ENCODE measurements at places on chromosomes 11 and 22.

DNA sequence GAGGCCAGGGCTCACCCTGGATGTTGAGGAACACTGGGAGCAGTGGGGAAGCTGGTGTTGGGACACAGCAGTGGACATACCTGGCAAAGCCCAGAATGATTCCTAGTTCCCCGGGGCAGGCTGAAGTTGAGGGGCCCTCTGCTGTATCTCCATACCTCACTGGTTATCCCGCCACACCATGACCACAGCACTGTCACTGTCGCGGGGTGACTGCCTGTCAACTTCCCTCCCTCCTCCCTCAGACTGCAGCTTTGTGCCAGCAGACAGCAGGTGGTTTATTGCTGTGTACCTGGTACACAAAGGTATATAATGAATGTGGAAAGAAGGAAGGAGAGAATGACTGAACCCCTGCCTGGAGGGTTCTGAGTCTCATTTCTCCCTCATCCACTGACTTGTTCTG is 318.7 kb downstream of the TMEM135 start:
- no peak for DNase-seq

DNA sequence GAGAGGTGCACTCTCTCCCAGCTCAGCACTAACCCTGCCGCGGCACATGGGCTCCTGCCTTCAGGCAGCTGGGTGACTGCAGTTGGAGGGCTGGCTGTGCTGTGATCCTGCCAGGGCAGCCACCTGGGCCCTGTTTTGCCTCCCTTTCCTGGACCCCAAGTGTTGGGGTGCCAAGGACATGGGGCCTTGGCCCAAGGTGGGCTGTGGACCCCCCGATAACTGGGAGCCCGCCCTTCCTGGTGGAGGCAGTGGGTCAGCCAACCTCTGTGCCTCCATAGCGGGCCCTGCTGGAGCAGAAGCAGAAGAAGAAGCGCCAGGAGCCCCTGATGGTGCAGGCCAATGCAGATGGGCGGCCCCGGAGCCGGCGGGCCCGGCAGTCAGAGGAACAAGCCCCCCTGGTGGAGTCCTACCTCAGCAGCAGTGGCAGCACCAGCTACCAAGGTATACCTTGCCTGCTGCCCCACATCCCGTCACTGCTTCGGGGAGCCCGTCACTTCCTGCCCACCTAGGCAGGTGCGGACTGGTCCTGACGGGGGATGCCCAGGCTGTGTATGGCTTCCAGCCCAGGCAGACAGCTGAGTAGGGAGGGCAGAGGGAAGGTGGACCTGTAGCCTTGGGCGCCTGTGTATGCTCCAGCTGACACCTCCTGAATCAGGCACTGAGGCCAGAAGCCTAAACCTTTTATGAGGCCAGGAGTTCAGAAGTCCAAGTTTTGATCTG is 8.9 kb downstream of the TUB start:
- no peak for DNase-seq

DNA sequence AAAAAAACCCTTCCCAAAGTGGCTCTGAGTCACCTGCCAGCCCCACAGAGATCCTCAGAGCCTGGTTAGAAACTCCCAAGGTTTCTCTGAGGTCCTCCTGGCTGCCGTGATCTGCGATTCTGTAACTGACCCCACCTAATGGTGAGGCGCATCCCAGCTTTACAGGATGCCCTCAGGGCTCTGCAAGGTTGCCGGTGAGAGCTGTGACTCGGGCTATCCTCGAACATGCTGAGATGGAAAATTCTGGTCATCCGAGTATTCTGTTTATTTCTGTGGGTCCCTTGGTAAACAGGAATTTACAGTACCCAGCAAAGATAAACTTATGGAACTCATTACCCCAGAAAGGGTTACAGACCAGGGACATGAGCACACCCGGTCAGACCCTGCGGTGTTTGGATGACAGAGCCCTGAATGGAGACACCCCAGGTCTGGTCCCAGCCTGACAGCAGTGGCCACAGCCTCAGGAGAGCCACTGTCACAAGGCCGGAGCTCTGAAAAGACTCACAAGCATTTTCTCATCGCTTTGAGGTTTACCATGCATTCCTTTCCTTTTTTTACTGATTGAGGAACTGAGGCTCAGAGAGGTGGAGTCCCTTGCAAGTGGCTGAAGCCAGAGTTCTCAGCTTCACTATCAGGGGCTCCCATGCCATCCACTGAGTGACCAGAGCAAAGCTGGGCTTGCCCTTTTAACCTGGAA is 22.2 kb downstream of the LIF start:
- DNase-seq, result no peak

GRCh38 chr11:47152953-47153950 is 23.4 kb downstream of the ARFGAP2 start:
- peak; percentile 60 for DNase-seq

DNA sequence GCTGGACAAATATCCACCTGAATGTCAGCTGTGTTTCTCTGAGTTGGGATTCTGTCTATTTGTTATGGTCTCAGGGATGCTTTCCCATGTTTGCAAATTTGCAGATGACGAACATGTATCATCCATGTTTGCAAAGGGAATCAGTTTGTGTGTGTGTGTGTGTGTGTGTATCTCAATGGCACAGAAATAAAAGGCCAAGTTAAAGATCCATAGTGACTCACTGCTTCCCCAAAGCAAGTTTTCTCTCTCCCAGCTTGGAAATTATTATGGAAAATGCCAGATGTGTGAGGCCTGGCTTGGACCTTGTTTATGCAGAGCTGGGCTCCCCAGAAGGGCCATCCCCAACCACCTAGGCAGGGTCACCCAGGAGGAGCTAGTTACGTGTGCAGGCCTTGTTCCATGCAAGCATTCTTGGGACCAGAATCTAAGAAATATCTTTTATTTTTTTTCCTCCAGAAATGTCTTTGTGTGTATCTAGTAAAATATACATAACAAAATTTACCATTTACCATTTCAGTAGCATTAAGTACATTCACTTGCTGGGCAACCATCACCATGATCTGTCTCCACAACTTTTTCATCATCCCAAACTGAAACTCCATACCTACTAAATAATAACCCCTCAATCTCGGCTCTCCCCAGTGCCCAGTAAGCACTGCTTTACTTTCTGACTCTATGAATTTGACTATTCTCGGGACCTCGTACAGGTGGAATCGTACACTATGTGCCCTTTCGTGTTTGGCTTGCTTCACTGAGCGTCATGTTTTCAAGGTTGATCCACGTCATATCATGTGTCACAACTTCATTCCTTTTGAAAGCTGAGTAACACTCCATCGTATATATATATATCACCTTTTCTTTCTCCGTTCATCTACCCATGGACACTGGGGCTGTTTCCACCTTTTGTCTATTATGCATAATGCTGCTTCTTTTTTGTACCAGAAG is 56.6 kb upstream of the WNT7B start:
- DNase-seq, result no peak

- DNase-seq, result peak; percentile 65
These were observed 22.4 kb upstream of the MYH9 start for GRCh38 chr22:36409911-36410756.

- no peak for DNase-seq
These were observed 139.3 kb downstream of the FBXO7 start for GRCh38 chr22:32613773-32614392.

DNA sequence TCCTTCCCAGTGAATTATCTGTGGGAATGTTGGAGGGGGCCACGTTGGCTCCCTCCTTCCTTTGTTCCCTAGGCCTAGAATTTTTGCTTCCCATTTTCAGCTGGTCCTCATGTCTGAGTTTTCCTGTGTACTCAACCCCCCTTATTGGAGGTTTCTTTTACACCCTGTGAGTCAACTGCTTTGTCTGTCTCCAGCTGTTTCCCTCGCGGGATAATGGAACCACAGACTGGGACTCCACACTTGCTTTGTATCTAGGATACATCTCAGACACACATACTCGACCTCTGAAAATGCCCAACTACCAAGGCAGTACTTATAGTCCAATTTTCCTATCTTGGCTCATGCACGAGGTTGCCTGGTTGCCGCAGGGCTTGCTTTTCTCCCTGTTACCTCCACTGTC is 352.7 kb upstream of the MPPED2 start:
- DNase-seq, result no peak

- no peak for DNase-seq
These were observed 91.1 kb upstream of the SORL1-AS1 start for GRCh38 chr11:121543836-121544380.

GRCh38 chr11:111598559-111598958 is 3.7 kb upstream of the SIK2 start:
- DNase-seq, result no peak

DNA sequence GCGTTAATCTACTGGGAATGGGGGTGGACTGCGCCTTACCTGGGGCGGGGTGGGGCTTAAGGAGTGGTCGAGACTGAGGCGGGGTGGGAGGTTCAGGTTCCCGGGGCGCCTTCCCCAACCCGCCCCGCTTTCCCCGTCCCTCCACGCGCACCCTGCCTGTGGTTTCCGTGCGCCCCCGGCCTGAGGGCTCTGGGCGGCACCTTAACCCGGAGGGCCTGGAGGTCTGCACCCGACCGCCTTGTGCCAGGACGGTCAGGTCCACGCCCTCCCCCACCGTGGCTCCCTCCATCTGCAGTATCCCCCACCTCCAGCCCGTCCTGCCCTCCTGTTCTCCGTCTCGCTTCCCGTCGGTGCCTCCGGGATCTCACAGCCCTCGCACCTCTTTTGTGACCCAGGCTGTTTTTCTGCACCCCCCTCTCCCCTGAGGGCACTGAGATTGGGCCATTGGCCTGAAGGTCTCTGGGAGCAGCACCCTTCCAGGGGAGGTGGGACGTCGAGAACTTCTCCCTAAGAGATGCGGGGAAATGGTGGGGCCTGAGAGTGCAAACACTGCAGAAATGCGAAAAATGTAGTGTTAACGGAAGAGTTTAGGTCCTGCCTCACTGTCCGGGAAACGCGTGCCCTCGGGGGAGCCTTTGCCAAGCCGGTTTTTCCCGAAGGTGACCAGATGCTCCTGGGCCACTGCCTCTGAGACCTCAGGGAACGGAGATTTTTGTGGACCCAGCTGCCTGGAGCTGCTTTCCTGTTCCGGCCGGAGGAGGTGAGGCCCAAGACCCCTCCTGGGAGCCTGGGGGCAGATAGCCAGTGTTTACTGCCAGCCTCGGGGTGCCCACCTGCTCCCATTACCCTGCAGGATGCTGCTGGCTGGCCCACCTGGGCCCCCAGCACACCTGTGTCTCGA is 1.2 kb upstream of the ASCL2 start:
- DNase-seq, result no peak

DNA sequence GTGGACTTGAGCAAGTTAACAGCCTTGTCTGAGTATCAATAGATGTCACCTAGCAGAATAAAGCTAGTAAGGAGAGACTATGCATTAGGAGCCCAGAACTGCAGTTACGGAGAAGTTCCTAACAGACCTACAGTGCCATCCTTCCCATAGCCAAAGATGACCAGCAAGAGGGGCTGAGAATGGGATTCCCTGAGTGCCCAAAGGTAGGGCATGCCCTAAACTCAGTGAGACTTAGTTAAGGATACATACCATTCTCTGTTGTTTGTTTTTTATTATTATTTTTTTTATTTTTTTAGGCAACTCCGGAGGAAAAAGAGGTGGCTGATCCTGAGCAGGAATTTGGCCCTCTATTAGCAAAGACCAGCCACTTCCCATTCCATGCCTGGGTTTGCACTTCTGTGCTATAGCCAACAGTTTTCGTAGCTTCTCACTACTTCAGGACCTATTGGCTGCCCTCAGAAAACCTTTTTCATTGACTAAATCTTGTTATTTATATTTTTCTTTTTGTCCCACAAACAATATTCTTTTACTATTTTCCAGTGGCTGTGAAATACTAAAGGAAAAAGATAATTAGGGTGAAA is 33.3 kb upstream of the CCDC34 start:
- no peak for DNase-seq

GRCh38 chr22:49889071-49889470 is 29.2 kb downstream of the ALG12 start:
- no peak for DNase-seq

GRCh38 chr11:9155930-9156329 is 64.5 kb upstream of the SCUBE2 start:
- no peak for DNase-seq

GRCh38 chr11:121293288-121293594 is 670 bp downstream of the SC5D start:
- no peak for DNase-seq

DNA sequence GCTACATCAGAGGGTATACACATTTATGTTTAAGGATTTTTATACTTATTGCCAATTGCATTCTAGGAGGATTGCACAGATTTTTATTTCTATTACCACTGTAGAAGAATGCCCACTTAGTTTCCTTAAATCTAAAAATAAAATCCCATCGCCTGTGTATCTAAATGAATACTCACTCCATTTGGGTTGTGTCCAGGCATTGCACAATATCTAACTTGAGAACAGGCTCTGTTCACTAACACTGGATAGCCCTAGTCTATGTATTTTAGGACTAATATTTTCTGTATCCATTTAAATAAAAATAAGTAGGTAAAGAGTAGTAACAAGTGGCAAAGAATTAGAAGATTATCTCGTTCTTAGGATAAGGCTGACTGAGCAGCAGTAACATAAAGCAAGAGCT is 4.1 kb downstream of the C11orf52 start:
- DNase-seq, result no peak

GRCh38 chr11:128476729-128477128 is 110.6 kb downstream of the ETS1 start:
- peak; percentile 88 for DNase-seq

GRCh38 chr11:34738237-34738636 is 117.3 kb downstream of the EHF start:
- no peak for DNase-seq

GRCh38 chr22:23520863-23521440 is 59.1 kb downstream of the IGLL1 start:
- no peak for DNase-seq

GRCh38 chr11:107468596-107468995 is 11.0 kb upstream of the CWF19L2 start:
- no peak for DNase-seq

DNA sequence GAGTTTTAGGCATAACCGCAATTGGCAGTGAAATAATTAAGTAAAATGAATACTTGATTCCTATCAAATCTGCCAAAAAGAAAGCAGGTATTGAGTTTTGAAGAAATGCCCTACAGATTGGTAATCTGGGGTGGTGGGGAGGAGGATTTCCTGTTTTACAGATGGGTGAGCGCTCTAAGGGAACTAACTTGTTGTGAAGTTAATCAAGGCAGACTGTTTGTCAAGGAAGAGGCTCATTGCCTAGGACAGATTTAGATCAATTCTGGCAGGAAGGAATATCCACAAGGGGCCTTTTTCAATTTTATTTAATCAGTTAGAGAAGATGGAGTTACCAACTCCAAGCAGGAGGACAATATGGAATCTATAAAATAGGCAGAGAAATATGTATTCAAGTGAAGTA is 271.5 kb upstream of the CCDC90B start:
- no peak for DNase-seq

- no peak for DNase-seq
These were observed 30.2 kb downstream of the C22orf31 start for GRCh38 chr22:29031227-29032011.

DNA sequence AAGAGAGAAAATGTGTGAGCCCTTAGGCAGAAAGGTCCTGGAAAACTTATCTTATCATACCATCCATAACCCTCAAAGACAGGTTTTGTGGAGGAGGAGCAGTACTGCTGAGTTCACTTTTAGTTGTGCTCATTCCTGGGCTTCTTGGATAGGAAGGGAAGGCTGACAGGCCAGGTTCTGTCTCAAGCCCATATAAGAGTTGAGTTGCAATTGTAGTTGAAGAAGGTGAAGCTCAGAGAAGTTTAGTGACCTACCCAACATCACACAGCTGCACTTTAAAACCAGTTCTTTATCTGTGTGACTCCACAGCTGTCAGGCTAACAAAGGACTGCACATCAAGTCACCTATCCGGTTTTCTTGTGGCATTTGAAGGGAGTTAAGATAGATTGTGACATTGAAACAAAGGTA is 13.0 kb downstream of the TEAD1 start:
- no peak for DNase-seq

Measured in activated CD4-positive, alpha-beta T cell treated with anti-CD3 and anti-CD28 coated beads, Interleukin-10, Interleukin-2, amounts not matched to agents 100 ng/mL and 50 ng/mL, durations not matched to agents 16 hours and 8 hours (primary cell).